ENCODE measurements at places on chromosomes 2 and 18.

GRCh38 chr2:10309286-10309685, 6.6 kb downstream of the HPCAL1 start:
- DNase-seq, result no peak

DNA sequence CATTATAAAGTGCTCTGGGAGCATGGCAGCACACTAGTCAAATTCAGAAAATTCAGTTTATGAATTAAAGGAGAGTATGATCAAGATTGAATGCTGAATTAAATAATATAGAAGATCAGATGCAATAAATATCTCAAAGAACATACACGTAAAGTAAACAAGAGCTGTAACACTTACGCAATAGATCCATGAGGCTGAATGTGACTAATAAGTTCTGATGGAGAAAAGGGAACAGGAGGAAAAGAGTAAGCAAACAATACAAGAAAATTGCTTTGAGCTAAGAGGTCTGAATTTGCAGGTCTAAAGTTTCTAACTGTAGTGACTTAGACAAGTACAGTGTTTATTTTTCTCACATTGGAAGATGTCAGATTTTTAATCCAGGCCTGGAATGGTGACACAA, 646.7 kb upstream of the ZNF804A start:
- no peak for DNase-seq

- DNase-seq, result no peak
These were observed 523.9 kb upstream of the MEX3C start for GRCh38 chr18:51721388-51721787.

DNA sequence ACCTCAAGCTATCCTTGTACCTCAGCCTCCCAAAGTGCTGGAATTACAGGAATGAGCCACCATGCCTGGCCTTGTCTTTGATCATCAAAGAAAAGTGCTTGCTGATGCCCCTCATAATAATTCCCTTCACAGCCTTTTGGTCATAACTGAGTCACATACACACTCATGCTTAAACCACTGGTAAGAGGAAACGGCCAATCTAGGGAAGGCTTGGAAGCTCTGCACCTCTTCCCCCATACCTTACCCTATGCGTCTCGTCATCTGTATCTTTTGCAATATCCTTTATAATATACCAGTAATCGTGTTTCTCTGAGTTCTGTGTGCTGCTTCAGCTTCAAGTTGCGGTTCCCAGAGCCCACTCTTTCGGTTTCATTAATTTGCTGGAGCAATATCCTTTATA, 4.8 kb upstream of the RNF138 start:
- DNase-seq, result peak; percentile 31

- DNase-seq, result no peak
These were observed 123.7 kb downstream of the HNMT start for GRCh38 chr2:138087751-138088593.

- DNase-seq, result peak; percentile 68
These were observed 30.3 kb downstream of the MAIP1 start for GRCh38 chr2:199985625-199986207.

GRCh38 chr2:8600456-8600855, 81.4 kb upstream of the ID2 start:
- DNase-seq, result no peak

- DNase-seq, result no peak
These were observed 92.4 kb upstream of the TTN start for GRCh38 chr2:178899656-178900055.

DNA sequence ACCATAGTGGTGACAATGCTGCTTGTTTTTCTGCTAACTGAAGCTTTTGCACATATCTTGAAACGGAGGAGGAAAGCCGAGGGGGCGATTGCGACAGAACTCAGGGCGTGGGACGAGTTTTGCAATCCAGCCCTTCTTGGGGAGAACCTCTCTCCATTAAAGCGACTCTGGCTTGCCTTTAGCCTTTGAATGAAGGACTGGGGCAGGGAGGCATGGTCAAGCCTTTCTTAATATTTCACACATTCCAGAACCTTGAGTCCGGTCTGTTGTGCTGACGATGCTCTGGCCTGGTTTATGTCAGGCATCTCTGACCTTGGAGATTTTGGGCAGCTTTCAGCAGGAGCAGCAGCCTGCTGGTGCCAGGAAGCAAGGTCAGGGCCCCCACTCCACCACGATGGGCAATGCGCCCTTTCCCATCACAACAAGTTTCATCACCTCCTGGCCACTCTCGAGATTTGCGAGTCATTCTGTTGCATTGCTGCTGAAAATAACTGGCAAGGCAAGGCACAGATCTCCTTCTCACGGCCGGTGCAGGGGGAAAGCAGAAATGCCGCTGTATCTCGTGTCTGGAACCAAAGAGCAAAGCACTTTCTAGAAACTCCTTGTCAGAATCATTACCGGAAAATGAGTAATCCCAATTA, 10.8 kb downstream of the EMILIN2 start:
- DNase-seq, result no peak

GRCh38 chr2:174325373-174326160, 9.2 kb upstream of the SP9 start:
- DNase-seq, result peak; percentile 79

DNA sequence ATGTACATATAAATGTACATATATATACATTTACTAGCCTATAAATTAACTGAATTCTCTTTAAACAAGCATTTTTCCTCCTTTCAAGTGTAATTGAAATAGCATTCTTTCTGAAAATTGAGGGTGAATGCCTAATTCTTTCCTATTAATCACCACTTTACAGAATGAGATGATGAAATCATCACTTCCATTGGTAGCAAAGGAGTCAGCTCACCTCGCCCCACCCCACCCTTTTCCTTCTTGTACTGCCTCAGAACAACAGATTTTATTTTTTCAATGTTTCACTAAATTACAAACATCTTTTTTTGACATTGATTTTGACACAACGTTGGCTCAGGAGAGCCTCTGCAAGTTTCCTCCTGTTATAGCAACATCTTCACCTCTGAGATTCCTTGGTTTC, 181.9 kb upstream of the CDH7 start:
- DNase-seq, result no peak

DNA sequence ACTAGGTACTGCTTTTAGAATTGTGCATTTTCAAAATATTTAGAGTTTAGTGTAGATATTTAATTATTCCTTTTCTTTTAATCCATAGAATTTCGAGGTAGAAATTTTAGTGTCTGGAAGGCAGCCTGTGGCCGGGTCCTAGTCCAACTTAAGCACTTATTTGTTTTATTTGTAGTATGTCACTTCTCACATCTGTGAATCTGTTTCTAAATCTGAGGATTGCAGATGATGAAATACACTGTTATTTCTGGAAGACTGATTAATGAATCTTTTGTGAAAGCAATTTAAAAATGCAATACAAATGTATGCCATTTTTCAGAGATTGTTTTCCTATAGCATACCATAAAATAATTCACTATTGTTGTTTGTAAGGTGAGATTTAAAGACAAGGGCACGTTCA, 483.9 kb upstream of the TRIB2 start:
- no peak for DNase-seq

DNA sequence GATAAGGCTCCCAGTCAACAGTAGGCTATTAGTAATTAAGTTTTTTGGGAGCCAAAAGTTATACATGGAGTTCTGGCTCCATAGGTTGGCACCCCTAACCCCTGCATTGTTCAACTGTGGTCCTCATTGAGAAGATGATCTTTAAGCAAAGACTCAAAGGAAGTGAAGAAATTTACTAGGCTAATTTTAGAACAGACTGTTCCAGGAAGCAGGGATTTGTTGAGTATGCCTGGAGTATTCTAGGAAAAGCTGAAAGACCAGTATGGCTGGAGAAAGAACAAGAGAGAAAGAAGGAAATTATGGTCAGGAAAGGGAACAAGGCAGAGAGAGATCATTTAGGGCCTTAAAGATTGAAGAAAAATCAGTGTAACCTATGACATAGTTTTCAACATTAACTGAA, 125.1 kb downstream of the PMAIP1 start:
- no peak for DNase-seq

DNA sequence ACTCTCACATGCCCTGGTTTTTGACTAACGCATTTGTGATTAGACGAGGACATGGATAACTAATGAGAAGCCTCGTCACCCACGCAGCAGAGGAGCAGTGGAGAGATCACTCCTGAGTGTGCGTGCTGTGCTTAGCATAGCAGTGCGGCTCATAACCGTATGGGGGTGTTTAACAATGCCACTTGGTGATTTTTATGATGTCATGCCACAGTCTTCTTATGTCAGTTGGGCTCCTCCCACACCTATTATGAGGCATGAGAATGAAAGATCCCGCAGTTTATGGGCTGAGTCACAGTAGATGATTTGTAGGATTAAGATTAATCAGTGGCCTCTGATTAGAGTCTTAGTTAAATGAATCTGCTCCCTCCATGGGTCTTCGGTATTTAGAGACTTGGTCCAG, 2.5 kb upstream of the SMIM21 start:
- no peak for DNase-seq

DNA sequence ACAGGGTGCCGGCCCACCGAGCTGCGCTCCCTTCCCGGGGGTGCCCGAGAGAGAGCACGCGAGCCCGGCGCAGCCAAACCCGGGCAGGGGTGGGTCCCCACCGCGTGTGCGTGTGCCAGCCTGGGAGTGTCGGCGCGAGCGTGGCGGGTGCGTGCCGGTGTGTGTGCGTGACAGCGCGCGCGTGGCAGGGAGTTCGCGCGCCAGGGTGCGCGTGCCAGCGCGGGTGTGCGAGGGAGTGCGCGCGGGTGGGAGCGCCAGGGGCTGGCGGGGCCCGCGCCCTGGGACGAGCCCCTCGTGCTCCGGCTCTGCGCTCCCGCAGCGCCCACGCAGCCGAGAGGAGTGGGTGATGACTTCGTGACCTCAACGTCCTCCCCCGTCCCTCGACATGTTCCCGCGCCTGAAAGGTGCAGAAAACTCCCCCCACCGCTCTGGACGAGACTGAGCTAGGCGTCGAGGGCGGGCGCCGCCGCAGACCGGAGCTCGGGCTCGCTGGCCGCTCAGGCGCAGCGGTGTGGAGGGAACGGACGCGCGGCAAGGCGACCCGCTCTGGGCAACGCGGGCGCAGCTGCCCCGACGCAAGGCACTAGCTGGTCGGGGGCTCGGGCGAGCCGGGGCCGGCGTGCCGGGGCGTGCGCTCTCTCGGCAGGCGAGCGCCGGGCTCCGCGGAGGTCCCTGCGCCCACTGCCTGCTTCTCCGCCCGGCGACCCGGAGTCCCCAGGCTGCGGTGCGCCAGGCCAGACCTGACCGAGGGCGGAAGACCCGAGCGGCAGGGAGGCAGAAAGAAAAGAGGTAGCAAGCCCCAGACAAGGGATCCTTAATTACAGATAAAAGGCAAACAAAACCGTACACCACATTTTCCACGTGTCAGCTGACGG, 582.8 kb downstream of the ZEB2 start:
- DNase-seq, result no peak

DNA sequence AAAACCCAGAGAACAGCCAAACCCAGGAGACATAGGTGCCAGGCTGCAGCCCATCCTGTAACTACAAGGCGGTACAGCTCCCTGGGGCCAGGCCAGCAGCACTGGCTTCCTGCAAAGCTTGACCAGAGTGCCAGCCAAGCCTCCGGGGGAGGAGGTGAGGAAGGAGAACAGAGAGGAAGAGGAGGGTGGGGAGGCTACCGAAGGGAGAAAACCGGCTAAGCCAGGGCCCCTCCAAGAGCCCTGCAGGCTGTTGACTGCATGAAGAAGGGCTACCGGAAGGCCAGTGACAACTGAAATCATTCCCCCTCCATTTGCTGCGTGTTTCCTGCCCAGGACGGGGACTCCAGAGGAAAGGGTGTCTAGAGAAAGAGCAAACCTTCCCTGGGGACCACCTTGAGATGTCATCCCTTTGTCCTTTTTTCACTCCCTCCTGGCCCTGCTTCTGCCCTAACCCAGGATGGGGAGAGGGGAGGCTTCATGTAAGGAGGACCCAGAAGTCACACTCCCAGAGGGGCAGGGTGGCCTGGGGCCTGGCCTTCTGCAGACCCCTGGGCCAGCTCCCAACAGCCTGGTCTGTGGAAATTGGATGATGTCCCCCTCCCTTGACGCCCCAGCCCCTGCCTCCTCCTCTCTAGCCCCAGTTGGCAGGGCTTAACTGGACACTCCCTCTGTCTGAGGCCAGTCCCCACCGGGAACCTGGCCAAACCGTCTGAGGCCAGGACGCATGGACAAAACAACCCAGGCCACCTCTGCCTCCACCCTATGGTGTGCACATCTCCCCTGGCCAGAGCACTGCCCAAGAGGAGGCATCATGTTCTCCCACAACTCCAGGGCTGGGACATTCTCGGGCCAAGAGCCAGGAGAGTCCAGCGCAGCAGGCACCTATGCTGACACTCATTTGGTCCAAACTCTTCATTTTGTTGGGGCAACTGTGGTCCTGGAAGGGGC, 207.8 kb downstream of the CYP26B1 start:
- DNase-seq, result no peak

DNA sequence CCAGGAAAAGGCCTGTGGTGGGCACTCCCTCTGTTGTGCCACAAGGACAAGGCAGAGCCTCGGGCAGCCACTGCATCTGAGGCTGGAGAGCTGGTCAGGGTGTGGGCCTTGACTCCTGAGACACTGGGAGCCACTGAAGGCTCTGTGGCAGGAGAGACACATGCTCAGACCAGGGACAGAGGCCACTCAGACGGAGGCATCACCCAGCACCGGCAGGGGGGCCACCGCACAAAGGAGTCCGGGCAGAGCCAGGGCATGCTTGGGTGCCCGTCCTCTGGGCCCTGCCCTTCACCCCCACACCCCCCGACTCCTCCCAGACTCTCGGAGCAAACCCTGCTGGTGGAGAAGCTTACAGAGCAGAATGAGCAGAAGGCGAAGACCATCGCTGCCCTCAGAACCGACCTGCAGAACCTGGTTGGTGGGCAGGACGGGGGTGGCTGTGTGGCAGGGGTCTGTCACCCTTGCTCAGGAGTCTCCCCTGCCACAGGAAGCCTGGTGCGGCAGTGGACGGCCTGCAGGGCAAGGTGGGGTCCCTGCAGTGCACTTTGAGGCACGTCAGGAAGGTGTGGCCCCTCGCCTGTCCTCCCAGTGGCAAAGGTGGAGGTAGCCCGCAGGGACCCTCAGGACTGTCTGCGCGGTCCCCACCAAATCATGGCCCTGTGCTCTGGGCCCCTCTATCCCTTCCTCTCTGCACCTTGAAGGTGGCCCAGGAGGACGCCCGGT, 26.0 kb downstream of the CROCC2 start:
- DNase-seq, result no peak

Measured in AML-193 (cell line).